Kidney tubule cell (primary cell): ENCODE measurements at places on chromosomes 12 and 14.

DNA sequence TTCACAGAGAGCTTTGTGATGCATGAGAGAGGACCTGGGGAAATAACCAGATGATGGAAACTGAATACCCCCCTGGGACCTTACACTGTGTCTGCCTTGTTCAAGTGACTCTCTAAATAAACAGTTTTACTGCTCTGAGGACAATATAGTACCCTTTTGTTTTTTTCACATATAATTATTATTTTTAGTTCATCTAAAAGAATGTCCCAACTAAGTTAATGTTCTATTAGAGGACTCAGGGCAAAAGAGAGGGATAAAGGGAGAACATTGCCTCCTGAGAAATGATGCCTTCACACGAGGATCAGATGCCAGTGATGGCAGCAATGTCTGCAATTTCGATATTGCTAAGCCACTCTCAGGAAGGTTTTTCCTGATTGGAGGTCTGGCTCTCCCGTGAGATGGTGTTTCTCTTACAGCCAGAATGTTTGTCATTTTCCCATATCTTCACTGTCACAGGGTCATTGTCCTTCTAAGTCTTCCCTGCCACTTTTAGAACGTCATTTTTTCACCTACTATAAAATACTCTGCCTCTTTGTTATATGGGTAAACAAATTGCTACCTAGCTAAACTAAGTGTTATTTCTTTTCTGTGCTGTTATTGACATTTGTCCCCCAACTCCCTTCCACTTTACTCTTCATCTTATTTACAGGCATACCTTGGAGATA is 201.6 kb downstream of the RAD51B start:
- DNase-seq: no peak

DNA sequence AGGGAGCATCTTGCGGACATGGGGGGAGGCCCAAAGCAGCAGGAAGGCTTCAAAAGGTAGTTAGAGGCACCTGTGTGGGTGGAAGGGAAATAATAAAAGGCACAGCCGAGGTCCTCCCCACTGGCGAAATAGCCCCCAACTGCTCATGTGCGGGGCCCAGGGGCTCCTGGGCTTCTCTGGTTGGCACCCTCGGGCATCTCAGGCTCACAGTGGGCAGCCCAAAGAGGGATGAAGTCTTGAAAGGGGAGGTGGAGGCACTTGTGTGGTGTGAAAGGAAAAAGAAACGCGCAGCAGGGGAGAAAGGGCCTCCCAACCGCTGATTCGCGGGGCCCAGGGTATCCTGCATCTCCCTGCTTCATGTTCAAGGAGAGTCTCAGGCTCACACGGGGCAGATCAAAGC is 579.4 kb downstream of the ALG10 start:
- no peak for DNase-seq

DNA sequence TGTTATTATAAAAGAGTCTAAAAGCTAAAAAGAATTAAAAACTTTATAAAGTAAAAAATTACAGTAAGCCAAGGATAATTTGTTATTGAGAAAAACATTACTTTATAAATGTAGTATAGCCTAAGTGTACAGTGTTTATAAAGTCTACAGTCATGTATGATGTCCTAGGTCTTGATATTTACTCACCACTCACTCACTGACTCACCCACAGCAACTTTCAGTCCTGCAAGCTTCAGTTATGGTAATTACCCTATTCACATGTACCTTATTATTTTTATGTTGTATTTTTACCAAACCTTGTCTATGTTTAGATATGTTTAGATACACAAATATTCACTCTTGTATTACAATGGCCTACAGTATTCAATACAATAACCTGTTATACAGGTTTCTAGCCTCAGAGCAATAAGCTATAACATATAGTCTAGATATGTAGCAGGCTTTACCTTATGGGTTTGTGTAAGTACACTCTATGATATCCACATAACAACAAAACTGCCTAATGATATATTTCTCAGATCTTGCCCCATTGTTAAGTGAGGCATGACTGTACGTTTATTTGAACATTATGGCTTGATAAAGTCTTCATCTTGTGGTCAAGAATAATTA is 113.7 kb upstream of the KITLG start:
- peak; percentile 28 for DNase-seq

- no peak for DNase-seq
Observed at GRCh38 chr12:30973175-30973574, 46.6 kb downstream of the TSPAN11 start.

DNA sequence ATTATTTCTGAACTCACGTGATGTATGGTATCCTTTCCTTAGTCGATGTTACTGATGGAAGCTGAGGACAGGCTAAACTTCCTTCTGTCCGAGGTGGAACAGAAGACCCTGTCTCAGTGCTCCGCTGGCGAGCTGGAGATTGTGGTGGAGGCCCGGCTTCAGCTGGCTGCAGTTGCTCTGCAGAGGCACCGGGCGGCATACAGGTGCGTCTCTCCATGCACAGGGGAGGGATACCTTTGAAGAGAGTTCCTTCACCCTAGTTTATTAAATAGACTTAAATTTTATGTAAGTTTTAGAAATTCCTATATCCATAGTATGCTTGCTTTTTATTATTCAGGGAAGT is 186.7 kb upstream of the NEDD1 start:
- DNase-seq: no peak

DNA sequence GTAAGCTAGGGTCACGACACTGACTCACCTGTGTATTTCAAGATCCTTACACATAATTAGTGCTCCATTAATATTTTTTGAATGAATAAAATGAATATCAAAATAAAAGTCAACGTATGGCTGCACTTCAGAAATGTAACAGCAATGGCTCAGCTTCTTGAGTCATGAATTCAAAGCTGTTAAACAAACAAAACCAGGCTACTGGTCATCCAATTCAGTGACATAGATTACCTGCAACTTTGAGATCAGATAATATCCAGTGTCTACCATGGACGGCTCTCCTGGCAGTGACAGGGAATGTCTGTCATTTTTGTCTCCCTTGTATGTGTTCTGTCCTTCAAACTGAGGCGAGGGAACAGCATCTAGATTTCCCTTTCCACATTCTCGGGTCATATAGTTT is 225.6 kb downstream of the EFCAB11 start:
- DNase-seq: peak; percentile 43

- DNase-seq: no peak
Observed at GRCh38 chr14:33393231-33393894, 454.7 kb downstream of the NPAS3 start.

GRCh38 chr14:55749201-55749812 is 169.3 kb downstream of the KTN1 start:
- DNase-seq: peak; percentile 37

DNA sequence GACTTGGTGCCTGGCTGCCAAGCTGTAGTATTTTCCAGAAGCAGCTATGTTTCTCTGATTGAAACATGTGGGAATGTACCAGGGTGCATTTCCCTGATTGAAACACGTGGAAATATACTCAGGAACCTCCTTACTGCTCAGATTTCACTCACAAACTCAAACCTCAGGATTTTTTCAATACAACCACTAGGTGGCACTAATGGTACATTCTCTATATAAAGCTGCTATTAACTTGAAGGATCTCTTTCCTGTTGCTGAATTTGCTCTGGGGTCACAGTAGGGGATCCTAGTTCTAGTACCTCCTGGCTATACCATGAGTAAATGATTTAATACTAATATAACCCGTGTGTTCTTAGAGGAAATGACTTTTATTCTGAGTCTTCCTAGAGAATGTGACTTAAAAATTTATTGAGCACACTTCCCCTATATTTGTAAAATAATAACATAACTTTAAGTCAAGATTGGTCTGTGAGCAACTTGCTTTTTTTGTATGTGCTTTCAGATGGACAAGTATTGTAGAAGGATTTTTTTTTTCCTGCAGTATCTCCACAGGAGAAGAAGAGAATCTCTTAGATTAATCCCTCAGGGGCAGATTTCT is 173.8 kb upstream of the MIS18BP1 start:
- peak; percentile 64 for DNase-seq

GRCh38 chr12:59219148-59219547 is 298.8 kb upstream of the LRIG3 start:
- DNase-seq: no peak

DNA sequence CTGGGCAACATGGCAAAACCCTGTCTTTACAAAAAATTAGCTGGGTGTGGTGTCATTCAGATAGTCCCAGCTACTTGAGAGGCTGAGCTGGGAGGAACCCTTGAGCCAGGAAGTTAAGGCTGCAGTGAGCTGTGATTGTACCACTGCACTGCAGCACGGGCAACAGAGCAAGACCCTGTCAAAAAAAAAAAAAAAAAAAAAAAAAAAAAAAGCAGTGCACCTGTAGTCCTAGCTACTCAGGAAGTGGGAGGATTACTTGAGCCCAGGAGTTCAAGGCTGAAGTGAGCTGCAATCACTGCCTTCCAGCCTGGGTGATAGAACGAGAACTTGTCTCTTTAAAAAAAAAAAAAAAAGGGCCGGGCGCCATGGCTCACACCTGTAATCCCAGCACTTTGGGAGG is 5.6 kb downstream of the REM2 start:
- peak; percentile 22 for DNase-seq

- DNase-seq: peak; percentile 60
Observed at GRCh38 chr14:101628471-101628966, 67.2 kb downstream of the DIO3 start.

GRCh38 chr12:25939606-25940005 is 18.9 kb upstream of the RASSF8 start:
- no peak for DNase-seq

- DNase-seq: no peak
Observed at GRCh38 chr14:65753061-65753460, 340.5 kb downstream of the FUT8 start.

DNA sequence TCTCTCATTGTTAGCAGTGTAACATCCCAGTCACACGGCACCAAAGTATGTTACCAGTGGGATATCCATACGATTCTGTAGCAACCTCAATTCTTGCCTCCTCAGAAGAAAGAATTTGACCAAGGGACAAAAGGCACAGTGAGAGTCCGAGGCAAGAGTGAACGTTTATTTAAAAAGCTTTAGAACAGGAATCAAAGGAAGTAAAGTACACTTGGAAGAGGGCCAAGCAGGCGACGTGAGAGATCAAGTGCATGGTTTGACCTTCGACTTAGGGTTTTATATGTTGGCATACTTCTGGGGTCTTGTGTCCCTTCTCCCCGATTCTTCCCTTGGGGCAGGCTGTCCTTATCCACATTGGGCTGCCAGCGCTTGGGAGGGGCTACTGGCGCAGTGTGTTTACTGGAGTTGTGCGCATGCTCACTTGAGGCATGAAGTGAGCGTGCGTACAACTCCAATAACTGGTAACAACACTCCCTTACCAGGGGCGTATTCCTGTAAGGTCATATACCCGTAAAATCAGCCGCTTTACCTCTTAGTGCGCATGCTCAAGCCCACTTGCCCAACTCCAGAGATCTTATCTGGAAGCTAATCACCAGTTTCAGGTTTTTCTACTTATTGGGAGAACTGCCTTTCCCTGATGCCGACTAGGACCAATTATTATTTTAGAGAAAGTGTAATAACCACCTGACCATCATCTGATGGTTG is 71.7 kb downstream of the FAR2 start:
- no peak for DNase-seq

- peak; percentile 64 for DNase-seq
Observed at GRCh38 chr12:43206396-43206795, 345.6 kb downstream of the ADAMTS20 start.

DNA sequence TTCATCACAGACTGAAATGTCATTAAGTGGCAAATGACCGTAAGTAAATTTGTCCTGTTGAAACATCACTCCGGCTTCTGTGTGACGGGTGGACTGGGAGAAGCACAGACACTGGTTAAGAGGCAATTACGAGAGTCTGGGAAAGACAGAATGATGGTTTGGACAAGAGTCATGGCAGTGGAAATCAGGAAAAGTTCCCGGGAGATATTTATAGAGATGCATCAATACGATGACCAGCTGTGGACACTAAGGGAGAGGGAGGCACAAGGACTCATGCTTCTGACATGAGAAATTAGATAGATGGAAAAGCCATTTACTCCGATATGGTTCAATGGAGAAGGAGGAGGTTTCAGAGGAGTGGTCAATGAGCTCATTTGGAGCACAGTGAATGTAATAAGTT is 27.3 kb downstream of the CKAP4 start:
- DNase-seq: peak; percentile 45

DNA sequence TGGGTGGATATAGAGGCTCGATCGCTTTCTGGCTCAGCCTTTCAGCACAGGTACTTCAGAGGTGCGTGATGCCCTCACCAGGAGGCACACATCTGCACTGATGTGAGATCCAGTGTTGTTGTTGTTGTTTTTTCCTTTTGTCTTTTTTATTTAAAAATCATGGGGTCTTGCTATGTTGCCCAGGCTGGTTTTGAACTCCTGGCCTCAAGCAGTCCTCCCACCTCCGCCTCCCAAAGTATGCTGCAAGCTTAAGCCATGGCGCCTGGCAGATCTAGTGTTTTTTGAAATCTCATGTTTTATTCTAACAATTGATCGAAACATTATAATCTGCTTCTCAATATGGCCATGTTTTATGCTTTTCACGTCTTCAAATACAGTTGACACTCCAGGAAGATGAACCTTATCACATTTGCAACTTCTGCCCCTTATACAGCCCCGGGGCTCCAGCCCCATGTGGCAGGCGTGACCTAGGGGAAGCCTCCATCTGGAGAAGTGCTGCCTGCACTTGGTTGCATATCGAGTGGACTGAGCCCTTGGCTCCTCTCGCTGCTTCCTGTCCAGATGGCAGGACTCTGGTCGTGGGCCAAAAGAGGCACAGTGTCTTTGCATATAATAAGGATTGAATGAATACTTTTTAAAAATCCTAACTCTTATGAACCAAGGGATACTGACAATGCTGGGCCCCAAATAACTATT is 71.7 kb downstream of the TRAF3 start:
- no peak for DNase-seq

- no peak for DNase-seq
Observed at GRCh38 chr14:91322623-91323022, 78.1 kb upstream of the GPR68 start.

DNA sequence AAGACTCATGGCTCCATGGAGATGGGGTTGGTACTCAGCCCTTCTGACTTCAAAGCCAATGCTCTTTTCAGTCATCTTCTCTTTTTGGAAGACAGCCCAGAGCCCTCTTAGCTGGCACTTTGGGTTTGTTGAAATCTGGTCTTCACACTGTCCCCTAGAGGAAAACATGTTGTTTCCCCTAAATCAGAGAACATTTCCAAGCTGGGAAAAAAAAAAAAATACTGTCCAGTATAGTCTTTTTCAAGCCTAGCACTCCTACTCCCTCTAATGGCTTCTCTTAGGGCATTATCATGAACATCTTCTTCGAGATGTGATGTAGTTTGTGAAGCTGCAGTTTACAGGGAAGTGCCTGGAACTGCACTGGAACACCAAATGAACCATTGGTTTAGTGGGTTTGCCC is 3.0 kb upstream of the ZC3H14 start:
- DNase-seq: peak; percentile 48

GRCh38 chr14:75993567-75994041 is 8.0 kb downstream of the IFT43 start:
- DNase-seq: peak; percentile 57

DNA sequence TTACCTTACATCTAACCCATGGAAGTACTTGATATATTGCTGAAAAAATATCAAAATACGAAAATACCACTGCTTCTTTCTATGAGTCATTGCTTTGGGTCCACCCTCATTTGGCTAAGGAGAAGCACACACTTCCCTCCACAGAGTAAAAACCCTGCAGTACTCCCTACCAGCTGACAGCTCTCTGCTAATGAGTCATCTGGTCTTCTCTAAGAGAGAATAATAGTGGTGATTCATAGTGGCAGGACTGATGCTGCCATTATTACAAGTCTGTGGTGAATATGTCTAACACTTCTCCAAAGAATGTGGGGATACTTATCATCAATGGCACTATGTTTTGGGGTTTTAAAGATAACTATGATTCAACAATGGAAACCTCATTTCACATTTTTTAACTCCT is 90.7 kb downstream of the PPFIA2 start:
- DNase-seq: peak; percentile 94
